ENCODE measurements at places on chromosomes 13 and 19.

DNA sequence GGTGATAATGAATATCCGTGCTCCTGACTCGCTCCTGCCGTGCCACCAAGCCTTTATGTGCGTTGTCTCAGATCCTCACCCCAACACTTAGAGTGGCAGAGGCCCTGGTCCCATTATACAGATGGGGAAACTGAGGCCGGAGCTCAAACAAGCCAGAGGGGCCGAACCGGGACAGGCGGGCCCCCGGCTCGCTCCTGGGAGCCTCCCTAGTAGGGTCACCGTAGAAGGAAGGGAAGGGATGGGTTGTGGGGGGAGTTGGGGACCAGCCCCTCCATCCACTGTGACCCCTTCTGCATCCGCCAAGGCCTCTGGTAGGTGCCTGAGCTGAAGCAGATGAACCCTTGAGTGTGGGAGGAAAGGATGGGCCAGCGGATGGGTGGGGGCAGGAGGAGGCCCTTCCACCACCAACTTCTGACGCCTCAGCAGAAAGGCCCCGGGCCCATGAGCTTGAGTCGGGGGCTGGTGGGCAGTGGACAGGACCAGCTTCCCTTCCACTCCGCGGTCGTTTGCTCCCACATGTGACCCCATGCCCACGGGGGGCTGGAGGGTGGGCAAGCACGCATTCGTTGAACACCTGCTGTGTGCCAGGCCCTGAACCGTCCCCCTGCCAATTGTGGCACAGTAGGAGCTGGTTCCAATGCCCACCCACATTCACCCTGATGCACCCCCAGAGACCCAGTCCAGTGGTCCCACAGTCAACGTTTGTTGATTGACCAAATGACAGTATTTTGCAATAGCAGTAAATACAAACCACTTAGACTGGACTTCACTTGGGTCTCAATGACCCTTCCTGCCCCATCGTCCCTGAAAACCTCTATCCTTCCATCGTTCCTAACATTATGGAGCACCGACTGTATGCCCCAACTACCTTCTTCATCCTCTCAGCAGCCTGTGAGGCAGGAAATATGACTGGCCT, 24.2 kb upstream of the TCF3 start:
- no peak for DNase-seq

- no peak for DNase-seq
Observed at GRCh38 chr13:26458196-26458749, 99.2 kb upstream of the WASF3 start.

- no peak for DNase-seq
Observed at GRCh38 chr13:96490496-96490989, 400.6 kb downstream of the HS6ST3 start.

GRCh38 chr13:93881411-93881810, 598.1 kb downstream of the DCT start:
- no peak for DNase-seq

- DNase-seq, result peak; percentile 23
Observed at GRCh38 chr13:24053519-24054251, 106.8 kb upstream of the SPATA13 start.

DNA sequence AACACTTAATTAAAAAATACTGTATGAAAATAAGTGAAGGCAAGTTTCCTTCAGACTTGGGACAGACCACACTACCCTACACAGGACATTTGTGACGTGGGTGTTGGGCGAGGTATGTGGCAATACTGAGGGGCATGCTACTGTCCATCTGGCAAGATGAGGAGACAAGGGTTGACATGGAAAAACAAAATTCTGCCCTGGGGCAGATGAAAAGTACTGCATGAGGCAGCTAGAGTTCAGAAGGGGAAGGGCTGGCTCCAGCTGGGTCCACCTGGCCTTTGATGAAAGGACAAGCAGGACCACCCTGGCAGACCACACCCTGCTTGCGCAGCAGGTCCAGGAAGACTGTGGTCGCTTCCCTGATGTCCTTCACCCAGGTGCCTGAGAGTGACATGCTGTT, 43.2 kb downstream of the LATS2 start:
- DNase-seq, result no peak

GRCh38 chr19:18412610-18413239, 6.5 kb upstream of the SSBP4 start:
- DNase-seq, result no peak

GRCh38 chr13:102136735-102137296, 265.0 kb downstream of the FGF14 start:
- DNase-seq, result no peak

GRCh38 chr19:50465986-50466705, 10.2 kb upstream of the EMC10 start:
- DNase-seq, result no peak

DNA sequence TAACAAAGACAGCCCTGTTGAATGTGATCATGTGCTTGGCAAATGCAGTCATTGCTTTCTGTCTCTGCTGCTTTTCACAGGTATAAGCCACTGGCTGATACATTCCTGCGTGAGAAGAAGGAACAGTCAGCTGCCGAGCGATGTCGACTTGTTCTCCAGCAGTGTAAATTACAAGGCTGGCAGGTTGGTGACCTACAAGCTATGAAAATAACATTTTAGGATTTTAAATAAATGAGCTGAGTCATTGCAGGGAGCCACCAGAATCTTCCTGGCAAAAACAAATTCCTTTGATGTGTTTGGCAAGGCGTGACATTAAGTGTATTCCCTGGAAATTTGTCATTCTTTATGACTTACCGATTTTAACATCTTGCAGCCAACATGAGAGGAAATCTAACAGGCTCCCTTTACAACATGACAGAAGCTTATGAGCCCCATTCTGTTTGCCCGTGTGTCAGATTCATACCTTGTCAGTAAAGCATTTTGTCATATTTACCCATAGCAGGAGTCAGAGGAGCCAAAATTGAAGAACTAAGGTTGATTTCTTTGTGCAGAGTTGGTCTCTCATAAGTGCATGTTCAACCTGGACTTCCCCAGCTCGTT, 471.4 kb downstream of the MYO16 start:
- DNase-seq, result no peak

GRCh38 chr13:40178130-40178529, 488.3 kb downstream of the FOXO1 start:
- no peak for DNase-seq

DNA sequence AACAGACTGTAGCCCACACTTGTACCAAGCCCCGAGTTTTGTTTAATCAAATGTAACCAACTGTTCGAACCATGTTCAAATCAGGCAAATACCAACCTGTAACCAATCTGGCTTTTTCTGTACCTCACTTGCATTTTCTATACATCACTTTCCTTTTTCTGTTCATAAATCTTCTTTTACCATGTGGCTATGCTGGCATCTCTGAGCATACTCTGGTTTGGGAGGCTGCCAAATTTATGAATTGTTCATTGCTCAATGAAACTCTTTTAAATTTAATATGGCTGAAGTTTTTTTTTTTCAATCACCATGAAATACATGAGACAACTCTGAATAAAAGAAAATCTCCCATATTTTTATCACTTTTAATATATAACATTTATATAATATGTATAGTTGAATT, 256.1 kb downstream of the SLITRK6 start:
- DNase-seq, result no peak

GRCh38 chr13:110835721-110836604, 78.9 kb downstream of the ANKRD10 start:
- DNase-seq, result no peak

- no peak for DNase-seq
Observed at GRCh38 chr13:43003729-43004128, 11.7 kb upstream of the EPSTI1 start.

DNA sequence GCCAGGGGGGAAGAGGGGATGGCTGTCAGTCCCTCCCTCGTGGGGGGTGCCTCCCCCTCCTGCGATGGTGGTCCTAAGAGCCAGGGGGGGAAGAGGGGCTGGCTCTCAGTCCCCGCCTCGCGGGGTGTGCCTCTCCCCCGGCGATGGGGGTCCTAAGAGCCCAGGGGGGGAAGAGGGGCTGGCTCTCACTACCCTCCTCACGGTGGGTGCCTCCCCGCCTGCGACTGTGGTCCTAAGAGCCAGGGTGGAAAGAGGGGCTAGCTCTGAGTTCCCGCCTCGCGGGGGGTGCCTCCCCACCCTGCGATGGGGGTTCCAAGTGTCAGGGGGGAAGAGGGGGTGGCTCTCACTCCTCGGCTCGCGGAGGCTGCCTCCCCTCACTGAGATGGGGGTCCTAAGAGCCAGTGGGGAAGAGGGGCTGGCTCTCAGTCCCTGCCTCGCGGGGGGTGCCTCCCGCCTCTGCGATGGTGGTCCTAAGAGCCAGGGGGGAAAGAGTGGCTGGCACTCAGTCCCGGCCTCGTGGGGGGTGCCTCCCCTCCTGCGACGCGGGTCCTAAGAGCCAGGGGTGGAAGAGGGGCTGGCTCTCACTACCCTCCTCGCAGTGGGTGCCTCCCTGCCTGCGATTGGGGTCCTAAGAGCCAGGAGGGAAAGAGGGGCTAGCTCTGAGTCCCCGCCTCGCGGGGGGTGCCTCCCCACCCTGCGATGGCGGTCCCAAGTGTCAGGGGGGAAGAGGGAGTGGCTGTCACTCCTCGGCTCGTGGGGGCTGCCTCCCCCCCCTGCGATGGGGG, 2325.6 kb upstream of the PCDH20 start:
- no peak for DNase-seq

GRCh38 chr19:19747357-19748220, 14.7 kb upstream of the ZNF14 start:
- DNase-seq, result no peak

DNA sequence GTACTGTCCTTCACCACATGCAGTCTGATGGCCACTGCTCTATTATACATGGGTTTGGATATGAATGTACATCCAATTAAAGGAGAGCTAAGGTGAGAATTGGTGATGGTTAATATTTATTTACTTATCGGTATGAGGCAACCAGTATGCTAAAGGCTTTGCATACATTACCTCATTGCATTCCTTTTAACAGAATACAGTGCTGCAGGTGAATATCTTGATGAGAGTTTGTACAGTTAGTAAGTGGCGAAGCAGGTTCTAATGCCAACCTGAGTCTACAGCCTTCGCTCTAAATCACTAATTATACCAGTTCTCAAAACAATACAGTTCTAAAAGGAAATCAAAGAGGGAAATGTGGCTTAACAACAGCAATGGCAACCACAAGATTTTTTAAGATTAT, 284.1 kb downstream of the ITGBL1 start:
- DNase-seq, result no peak

GRCh38 chr19:14517840-14518505, at the start of gene DNAJB1:
Gene DNAJB1 (minus strand): TSS chr19:14518397. CDS start chr19:14518349, 48 bp downstream.
- DNase-seq, result peak; percentile 53

DNA sequence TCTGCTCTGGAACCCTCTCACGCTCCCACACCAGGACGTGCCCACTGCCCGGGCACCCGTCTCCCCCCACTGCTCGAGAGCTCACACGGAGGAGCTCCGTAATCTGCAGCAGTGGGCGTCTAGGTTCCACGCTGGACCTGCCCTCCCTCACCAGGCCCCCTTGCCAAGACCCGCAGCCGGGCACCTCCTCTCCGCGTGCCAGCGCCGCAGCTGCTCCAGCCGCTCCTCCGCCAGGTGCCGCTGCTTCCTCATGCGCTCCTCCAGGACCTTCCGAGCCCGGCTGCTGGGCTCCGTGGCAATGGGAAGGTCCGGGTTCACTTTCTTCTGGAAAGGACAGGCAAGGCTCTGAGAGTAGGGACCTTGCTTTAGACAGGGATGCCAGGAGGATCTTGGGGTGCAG, 35.0 kb upstream of the MATK start:
- no peak for DNase-seq

GRCh38 chr19:6217752-6218334, 61.9 kb downstream of the MLLT1 start:
- no peak for DNase-seq

DNA sequence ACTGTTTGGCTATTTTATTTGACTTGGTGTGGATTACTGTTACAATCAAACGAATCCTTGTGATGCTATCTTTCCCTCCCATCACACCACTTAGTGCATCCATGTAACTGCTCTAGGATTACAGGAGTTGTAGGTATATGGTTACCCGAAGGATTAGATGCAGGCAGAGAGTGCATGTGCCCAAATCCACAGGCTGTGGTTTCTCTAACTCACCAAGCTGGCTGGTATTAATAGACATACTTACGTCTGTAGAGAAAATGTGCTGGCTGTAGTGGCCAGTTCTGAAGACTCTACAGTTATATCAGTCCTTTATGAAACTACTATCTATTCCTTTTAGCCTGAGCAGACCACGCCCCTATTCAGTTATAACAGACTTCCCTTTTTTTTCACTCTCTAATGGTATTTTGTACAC, 1.1 kb upstream of the HMGB1 start:
- no peak for DNase-seq

GRCh38 chr13:20550799-20551198, 16.2 kb upstream of the IFT88 start:
- no peak for DNase-seq

DNA sequence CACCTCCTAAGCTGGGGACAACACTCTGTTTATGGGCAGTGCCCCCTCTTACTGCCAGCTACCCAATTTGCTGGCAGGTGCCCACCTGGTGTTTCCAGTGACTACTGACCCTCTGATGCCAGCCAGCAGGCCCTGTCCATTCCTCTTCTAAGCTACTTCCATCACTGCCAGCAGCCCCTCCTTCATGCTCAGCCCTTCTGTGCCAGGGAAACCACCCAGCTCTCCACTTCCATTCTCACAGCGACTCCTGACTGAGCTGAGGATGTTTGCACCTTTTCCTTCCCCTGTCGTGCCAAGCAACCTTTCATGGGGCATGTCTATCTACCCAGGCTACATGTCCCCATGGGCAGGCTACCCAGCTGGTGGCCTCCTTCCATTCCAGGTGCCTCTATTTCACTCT, 24.0 kb upstream of the ZNF492 start:
- DNase-seq, result no peak

- DNase-seq, result no peak
Observed at GRCh38 chr13:47474839-47475238, 526.2 kb downstream of the SUCLA2 start.

GRCh38 chr13:113783966-113784644, 25.1 kb downstream of the TMEM255B start:
- DNase-seq, result no peak

GRCh38 chr19:50203281-50204080, at the start of gene MYH14:
Gene MYH14 (plus strand): TSS chr19:50203622. CDS start chr19:50210366, 6,744 bp downstream.
- DNase-seq, result no peak

Data from activated T-helper 1 cell treated with Interleukin-2 at 50 U/mL for 16 hours (primary cell).